ENCODE measurements at places on chromosomes 7 and 10. TPM values are rescaled to one million over a fixed set of nuclear protein-coding genes. Genes with fewer than 3 reads are reported as not detected.

The SFMBT2 gene
- total RNA-seq: 9.6 TPM

The FOXL3 gene
- total RNA-seq: not detected

The ACTR3C gene
- 5.7 TPM for total RNA-seq

The ZNF804B gene
- not detected for total RNA-seq

The OR2A1 gene
- total RNA-seq: not detected

The PROSER2 gene
- 1.2 TPM for total RNA-seq

DNA sequence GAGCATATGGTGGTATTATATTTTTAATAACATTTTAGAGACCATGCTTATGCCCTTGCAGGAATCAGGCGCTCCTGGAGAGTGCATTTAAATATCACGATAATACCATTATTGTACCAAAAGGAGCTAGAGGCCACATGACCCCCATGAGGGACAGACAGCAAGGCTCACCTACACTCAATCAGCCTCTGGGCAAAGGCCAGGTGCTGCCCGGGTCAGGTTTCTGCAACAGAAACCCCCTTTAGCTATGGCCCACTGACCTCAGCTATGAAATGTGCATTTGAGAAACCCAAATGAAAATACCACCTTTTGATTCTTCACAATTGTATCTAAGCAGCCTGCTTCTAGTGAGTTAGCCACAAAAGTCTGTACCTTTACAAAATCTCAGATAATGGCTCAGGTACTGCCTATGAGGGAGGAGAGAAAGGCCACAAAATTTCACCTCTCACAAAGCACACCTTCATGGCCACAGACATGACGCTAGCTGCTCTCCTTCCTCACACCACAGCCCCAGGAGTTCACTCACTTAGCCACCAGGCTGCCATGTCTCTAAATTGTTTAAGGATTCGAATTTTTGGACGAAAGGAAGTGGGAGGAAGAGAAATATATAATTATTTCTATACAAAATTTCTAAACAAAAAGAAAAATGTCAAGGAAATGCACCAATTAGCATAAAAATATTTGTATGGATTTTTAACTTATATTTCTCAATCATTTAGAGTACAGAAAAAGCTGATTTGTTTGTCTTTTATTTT lies 79.9 kb downstream of the GLI3 start:
- no peak for DNase-seq

- no peak for DNase-seq
These were observed 561.7 kb downstream of the IPMK start for GRCh38 chr10:57706016-57706415.

DNA sequence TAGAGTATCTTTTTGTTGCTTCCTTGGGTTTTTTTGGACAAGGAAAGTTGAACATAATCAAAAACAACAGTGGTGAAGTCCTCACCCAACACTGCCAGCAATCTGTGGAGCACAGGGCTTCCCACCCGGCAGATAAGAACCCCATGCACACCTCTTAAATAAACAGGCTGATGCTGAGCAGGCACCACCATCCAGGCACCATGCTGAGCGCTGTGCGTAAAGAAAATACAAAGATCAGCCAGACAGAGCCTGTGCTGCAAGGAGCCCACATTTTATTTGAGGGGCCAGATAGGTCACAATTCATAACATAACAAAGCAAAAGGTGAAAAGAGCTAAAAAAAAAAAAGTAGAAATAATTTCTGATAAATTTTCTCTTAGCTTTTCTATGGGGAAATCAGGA lies 231.2 kb downstream of the PTPRN2 start:
- no peak for DNase-seq

DNA sequence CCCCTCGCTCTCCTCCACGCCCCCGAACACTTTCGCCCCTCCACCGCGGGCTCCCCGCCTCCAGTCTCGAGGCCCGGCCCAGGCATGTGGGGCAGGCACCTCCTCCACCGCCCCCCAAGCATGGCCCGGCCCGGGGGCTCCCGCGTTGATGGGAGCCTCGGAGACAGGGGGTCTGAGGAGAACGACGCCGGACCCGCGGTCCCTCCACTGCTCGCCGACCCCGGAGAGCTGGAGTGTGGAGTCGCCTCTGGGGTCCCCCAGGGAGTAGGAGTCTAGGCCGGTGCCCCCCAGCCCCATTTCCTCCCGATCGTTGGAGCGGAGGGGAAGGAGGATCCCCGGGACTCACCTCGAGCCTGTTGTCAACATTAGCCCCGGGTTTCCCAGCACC lies 206 bp downstream of the UPF2 start:
- peak; percentile 73 for DNase-seq

GRCh38 chr10:113219446-113219845 lies 269.4 kb downstream of the TCF7L2 start:
- no peak for DNase-seq

- no peak for DNase-seq
These were observed 222.1 kb downstream of the ADARB2 start for GRCh38 chr10:1515121-1515779.

DNA sequence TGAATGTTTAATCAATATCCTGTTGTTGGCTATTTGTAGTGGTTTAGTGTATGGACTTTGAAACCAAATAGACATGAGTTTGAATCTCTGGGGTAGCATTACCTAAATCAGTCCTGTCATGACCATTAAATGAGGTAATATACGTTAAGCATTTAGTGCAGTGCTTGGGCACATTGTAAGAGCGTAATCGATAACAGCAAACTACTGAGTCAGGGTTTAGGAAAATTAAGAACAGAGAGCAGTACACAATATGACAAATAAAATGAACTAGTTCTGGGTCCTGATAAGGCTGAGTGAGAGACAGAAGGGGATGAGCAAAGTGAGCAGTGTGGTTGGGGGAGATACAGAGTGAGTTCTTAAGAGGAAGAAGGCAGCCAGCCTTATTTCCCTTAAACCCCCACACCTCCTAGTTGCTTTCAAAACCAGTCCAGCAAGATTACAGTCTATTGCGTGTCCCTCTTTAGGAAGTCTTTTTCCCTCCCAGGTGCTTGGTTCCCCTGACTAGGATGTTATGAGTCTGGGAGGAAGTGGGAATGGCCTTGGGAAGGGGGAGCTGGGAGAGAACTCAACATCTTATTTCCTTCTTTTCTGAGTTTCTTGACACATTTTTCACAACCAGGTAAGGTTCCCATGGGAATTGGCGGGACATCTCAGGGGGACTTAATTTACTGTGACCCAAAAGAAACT lies 171.0 kb downstream of the SND1 start:
- no peak for DNase-seq

- DNase-seq: peak; percentile 62
These were observed 337 bp downstream of the TRIL start for GRCh38 chr7:28957751-28958234.

DNA sequence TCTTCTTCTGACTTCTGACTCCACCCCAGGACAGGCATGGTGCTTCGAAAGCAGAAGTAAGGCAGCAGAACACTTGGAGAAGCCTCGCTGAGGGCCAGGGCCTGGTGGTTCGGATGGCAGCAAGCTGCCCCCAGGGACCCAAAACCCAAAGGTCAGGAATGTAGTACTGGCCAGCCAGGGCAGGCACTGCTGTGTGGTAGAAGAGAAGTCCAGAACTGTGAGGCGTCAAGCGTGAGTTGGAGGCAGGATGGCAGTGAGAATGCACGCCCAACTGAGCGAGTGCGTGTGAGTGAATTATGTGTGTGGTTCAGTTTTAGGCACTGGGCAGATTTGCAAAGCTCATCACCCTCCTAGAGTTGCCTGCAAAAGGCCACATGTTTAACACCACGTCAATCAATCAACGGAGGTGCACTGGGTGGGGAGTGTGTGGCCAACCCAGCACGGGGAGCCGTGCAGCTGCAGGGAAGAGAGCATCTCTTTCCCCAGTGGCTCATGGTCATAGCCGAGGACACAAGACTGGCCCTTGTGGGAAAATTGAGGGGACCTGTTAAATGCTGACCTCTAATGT lies 144.3 kb downstream of the KCNMA1 start:
- DNase-seq: no peak

DNA sequence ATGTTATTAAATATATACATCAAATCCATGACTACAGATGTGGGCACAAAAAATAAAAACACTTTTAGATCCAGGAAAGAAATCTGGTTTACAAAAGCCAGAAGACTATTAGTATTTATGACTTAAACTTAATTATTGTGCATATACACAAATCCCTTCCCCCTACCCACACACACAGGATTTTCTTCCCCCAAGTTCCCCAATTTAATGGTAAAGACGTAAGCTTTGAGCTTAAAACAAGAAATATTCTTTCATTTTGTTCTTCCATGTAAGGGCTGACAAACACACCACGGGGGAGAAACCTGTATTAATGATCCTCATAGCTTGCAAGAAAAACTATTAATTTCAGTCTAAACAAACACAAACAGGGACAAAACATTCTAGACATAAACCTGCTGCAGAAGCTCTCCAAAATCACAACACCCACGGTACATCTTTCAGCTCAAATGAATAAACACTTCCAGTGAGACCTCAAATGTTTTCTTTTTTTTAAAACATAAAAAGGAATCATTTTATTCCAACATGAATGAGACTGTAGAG lies 28.5 kb downstream of the OSBPL3 start:
- DNase-seq: no peak

DNA sequence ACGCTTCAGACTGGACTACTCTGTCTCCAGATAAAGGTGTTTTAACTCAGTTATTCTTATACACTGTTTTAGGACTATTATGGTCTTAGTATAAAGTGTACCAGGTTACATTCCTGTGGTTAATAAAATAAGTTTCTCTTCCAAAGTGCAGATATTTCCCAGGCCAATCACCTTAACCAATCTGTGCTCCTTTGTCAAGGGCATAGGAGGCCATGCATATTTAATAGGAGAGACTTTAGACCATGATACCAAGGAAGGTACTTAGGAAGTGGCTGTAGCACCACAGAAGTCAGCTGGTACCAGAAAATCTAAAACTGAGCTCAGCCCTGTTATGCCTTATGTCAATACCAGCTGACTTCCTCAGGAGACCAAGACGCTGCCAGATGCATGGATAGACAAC lies 226.5 kb upstream of the TMEM72 start:
- DNase-seq: no peak

DNA sequence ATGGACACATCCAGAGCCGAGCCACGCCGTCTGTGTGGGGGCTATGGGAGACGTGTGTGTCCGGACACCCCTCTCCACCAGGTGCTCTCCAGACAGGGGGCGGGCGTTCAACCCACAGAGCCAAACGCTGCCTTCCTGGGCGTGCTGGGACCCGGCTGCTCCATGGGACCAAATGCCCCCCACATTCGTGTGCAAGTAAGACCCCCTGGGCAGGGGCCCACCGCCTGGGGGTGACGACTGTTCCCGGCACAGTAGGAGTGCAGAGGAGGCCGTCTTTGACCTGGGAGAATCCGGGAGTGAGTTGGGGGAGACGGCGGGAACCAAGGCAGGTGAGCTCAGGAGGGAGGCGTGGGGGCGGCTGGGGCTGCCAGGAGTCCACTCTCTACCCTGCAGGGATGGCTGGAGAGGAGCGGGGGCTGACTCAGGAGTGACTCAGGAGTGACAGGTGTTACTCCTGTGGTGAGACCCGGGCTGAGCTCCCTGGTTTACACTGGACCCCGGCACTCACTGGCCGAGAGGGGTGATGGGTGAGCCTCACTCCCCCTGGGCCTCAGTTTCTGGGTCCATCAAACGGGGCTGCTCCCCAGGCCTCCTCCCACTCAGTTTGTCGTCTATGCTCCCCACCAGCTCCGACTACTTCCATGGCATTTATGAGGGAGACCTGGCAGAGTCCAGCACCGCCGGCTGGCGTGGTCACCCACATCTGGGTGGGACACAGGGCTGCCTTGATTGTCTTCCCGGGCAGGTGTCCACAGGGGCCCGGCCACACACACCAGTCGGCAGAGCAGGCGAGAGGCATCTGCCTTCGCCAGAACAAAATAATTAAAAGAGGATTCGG lies 95.0 kb downstream of the MICALL2 start:
- DNase-seq: peak; percentile 61

DNA sequence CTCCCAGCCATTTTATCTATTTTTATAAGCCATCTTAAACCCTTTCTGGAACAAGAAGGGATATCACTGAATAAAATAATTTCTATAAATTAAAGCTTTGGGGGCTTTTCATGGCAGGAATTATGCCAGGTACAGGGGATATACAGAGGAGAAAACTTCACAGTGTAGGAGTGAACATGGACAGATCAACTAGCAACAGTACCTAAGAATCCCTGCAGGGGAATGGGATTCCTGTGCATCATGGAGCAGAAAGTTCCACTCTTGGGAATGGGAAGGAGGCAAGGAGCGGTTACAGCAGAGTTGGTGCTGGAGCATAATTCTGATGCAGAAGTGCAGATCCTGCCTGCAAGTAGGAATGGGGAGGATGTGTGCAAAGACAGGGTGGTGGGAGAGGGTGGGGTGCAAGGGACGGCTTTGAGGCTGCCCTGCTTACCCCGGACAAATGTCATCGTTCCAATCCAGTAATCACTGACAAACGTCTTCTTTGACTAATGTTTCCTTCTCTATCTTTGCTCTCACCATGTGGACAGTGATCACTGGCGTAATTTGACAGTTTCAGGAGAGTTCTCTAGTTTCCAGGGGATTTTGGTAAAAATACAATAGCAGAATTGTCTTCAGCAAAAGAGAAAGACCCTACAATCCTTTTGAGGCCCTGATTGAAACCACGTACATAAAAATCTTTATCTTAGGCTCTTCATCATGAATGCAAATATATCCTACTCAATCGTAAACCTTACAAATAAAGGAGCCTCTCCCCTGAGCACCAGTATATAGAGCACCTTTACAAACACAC lies 196.7 kb downstream of the HECW1 start:
- no peak for DNase-seq

All from Right ventricle myocardium inferior (tissue), 1 donor.